ENCODE measurements at places on chromosomes 5 and 9.
A peak's percentile ranks its signal among the peaks of the same experiment; 100 is the strongest.

- peak; percentile 21 for DNase-seq
These were observed 802.4 kb upstream of the ACO1 start for GRCh38 chr9:31582071-31582470.

DNA sequence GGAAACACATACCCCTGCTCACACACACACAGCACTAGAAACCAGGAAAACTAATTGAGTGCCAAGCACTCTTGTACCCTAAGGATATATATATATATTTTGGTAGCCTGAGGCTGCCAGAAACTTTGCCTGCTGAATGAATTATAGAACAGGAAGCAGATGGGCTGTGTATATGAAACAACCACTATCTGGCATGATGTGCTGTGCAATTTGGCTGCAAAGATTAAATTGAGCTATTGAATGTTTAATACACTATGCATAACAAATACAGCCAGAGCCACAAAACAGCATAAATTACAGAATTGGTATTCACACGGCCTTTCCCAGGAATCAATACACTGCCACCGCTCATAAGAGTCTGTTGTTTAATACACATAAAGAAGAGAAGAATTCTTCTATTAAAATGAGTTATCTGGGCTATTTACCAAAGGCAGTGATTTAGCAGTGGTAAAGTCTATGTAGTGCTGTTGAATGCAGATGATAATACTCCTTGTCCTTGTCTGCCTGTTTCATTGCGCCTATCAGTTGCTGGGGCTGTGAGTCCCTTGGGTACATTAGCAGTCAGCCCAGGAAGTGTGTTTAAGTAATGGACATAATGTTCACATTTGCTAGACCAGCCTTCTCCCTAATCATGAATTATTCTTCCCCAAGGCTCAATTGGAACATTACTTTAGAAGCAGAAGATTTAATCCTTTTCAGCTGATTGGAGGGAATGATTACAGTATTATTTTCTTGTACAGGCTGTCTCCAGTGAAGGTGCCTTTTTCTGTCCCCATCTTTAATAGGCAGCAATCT lies 294.3 kb downstream of the TLE1 start:
- DNase-seq, result peak; percentile 83

DNA sequence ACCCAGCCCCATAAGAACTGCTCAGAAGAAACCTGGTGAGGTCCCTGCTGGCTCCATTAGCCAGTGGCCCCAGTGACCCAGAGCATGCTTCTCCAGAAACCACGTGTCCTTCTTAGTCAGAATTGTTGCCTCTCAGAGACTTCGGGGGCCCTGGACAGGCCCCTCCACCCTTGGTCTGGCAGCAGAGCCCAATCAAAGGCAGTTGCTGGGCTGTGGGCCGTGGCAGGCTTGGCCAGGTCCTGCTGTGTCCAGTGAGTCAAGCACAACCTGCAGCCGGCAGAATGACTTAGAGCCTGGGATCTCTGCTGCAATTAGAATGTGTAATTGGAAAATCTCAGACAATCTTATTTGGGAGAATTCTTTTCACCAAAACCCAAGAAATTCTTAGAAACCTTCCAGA lies 502.0 kb upstream of the KLF4 start:
- no peak for DNase-seq

GRCh38 chr5:73485715-73486114 lies 12.5 kb upstream of the BTF3 start:
- no peak for DNase-seq

- DNase-seq, result no peak
These were observed 23.2 kb upstream of the TMEM250 start for GRCh38 chr9:136141682-136142413.

DNA sequence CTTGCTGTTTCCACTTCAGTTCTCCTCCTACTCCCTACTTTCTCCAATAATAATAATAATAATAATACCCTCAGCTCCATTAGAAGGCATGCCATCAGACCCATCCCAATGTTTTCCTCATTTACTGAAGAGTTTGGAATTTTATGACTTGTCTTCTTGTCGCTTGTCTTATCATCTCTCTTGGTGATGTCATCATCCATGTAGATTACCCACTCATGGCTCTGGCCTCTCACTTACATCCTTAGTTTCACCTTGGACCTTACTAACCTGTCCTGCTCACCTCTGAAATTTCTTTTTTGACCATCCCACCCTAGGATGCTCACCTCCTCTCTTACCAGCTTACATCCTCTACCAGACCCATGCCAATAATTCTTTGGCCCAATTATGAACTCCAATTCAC lies 329.3 kb downstream of the ACTL7B start:
- no peak for DNase-seq

DNA sequence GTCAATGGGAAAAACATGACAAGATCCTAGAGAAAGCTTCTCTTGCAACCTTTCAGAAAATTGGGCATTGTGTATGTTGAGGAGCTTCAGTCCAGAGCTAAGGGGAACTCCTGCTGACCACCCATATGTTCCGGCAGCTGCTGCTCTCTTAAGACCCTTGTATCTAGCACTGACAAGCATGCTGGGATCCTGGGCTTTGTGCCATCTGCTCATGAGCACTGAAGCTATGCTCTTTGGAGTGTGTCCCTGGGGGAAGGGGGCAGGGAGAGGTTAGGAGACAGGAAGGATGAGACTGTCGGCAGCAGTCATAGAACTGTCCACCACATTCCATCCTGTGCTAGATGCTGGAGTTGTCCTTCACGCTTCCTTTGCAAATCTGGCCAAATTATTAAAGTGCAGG lies 109.3 kb downstream of the JAKMIP2 start:
- DNase-seq, result peak; percentile 86

DNA sequence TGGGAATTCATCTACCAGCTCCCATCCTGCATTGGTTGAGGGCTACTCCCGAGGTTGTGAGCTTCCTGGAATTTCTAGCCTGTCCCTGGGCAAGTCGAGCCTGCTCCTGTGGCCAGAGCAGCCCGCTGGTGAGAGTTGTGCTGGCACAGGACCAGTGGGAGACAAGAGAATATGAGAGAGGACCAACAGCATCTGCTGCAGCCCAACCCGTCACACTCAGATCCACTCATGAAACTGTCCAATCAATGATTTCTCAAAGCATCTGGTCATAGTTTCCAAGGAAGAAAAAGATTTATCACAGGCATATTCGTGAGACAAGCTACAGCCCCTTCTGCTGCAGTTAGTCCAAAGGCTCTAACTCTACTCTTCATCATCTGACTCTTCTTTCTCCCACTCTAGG lies 64.4 kb upstream of the RAI14 start:
- DNase-seq, result no peak

- DNase-seq, result no peak
These were observed 19.4 kb downstream of the ERGIC1 start for GRCh38 chr5:172853355-172853975.

- DNase-seq, result peak; percentile 3
These were observed 1485.7 kb upstream of the CDH9 start for GRCh38 chr5:28523888-28524635.

- DNase-seq, result peak; percentile 99
These were observed 19.2 kb downstream of the GSN start for GRCh38 chr9:121286973-121287741.

DNA sequence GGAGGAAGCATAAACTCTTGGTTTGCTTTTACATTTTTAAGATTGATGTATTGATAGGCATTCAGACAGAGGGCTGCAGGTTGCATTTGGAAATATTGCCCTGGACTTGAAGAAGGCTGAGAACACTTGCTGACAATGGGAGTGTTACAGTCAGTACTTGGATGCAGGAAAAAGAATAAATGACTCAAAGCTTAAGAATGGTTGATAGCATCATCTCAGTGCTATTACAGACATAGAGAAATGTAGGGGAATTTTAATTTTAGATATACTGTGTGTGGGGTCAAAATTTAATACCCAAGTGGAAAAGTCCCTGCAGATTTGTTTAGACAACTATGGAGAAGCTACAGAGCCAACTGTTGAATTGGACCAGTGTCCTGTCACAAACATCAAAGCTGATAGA lies 101.1 kb downstream of the ISL1 start:
- DNase-seq, result no peak

DNA sequence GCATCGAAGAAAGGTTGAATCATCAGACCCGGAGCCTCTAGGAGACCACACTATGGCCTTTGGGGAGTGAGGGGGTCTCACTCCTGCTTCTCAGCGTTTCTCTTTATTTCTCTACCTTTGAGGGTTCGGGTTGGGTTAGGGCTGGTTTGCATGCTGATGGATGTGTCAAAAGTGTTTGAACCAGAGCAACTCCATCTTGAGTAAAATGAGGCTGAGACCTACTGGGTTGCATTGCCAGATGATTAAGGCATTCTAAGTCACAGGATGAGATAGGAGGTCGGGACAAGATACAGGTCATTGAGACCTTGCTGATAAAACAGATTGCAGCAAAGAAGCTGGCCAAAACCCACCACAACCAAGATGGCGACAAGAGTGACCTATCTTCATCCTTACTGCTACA lies 44.9 kb upstream of the TCF7 start:
- DNase-seq, result no peak

DNA sequence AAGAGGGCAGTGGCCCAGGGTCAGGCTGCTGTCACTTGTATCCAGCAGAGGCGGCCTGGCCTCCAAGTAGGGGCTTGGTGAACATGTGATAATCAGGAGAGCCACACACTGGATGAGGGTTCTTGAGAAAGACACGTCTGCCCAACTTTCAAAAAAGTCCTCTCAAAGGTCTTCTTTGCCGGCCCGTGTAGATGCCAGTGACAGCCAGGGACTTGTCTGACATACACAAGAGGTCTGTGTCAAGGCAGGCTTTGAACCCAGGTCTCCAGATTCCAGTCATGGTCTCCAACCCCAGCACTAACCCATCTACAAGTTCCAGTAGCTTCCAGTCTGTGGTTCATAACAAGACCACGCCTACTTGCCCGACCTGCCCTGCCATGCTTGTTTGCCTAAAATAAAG lies 7.9 kb upstream of the AMBP start:
- DNase-seq, result no peak

GRCh38 chr9:91384954-91385353 lies 23.2 kb upstream of the AUH start:
- no peak for DNase-seq

GRCh38 chr5:133386662-133387061 lies 225.7 kb downstream of the FSTL4 start:
- no peak for DNase-seq

DNA sequence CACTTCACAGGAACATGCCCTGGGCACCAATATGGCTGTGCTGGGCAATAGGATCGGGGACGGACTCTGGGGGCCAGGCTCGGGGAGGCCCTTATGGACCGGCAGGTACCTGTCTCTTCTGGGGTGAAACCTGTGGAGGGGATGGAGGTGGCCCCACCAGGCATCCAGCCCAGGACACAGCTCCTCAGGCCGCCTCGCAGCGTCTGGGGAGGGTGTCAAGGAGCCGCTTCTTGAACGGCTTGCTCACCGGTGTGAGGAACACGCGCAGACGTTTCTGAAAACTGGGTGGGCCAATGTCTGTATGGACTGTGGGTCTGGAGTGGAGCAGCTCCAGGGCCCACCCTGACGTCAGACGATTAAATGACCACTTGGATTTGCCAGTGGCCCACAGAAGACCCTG lies 45.8 kb downstream of the PLEKHG4B start:
- DNase-seq, result no peak

- DNase-seq, result no peak
These were observed 39.1 kb upstream of the NOTCH1 start for GRCh38 chr9:136584934-136585333.

GRCh38 chr5:87775228-87775627 lies 362.5 kb upstream of the CCNH start:
- no peak for DNase-seq

- DNase-seq, result no peak
These were observed 1.5 kb downstream of the RXRA start for GRCh38 chr9:134327671-134328231.

DNA sequence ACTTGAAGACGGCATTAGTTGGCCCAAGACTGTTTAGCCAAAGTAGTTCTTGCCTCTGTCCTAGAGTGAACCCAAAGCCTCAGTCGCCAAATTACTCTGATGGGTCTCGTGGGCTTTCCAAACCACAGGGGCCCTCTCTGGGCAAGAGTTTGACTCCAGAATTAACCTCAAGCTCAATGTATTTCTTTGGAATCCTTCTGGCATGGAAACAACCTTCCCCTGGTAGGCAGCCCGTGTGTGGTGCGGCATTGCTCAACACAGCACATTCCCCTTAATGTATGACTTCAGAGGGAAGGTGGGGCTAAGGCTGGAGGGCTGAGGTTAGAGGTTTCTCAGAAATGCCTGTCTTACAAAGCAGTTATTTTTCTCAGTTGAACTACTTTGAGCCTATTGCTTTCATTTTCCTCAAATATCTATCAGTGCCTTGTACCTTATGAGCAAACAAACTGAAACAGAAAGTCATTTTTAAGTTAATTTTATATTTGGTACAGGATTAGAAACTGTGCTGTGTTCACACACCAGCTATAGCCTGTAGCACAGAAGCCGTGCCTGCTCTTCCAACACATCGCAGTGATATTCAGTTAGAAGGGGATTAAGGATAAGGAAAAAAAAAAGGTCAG lies 123.9 kb upstream of the HAPLN1 start:
- no peak for DNase-seq

DNA sequence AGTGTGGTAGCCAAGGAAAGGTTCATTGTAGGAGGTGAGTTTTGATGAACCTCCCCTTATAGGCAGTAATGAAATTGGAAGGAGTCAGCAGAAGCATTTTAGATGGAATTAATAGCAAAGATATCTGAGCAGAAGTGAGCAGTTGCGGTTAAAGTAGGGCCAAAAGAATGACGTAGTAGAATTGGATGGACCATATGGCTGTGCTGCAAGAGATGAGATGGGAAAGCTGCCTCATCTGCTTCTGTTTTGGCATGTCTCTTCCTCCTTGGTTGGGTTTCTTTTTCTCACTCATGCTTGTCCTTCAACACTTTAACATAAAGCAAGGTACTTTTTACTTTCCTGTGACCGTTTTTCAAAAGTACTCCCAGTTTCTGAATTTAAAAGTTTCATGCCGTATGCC lies 55.8 kb downstream of the AQP7 start:
- DNase-seq, result no peak

GRCh38 chr5:114500756-114501155 lies 138.9 kb downstream of the KCNN2 start:
- no peak for DNase-seq

DNA sequence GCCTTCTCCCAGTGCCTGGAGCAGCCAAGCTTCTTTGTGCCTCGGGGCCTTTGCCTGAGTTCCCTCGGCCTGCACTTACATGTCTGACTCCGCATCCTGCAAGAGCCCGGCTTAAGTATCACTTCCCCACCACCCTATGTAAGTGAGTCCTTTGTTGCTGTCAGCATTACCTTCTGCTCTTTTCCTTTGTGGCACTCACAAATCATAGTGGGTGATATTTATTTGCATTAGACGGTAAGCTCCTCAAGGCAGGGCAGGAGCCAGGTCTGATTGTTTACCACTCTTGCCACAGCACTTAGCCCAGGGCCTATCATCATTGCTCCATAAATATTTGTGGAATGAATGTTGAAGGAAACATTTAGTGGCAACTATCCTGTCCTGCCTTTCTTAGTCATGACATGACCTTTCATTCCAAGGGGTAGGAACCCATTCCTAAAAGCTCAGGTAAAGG lies 4.8 kb downstream of the GM2A start:
- DNase-seq, result no peak

DNA sequence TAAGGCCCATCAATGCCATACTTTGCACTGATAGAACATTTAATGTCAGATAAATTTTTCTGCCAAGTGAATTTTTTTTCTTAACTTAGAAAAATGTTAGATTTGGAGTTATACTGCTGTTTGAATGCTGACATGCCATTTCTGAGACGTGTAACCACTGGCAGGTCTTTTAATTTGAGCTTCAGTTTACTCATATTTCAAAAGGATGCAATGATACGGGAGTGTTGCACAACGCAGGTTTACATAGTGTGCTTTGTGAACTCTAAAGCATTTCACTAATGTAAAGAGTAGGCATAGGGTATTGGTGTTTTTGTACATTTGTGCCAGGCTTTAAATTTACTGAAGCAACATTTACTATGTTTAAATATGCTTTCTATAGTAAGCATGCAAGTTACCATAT lies 4.2 kb downstream of the ZBTB43 start:
- DNase-seq, result no peak

- DNase-seq, result no peak
These were observed 1528.6 kb downstream of the EFNA5 start for GRCh38 chr5:106142116-106142515.
